ENCODE measurements at places on chromosomes 1 and 21.

GRCh38 chr1:209400351-209401220 lies 182.9 kb upstream of the CAMK1G start:
- no peak for DNase-seq

- DNase-seq: no peak
Observed at GRCh38 chr1:45908611-45909140, 105.3 kb downstream of the MAST2 start.

DNA sequence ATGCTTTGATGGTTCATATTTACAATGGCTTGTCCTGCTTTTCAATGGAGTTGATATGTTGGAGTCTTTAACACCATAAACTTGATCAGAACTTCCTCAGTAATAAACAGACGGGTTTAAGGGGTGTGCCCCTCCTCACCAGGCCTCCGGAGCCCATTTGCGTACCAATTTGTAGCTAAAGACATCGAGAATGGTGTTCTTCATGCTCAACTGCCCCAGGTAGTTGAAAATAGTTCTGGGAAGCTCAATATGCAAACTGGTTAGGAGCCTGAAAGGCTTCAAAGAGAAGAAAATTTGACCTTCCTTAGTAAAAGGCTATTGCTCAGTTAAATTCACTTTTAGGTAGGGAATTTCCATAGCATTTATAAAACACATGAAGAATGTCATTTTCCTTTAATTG lies 68.1 kb upstream of the RRP15 start:
- DNase-seq: no peak

GRCh38 chr1:29569971-29570634 lies 333.8 kb downstream of the PTPRU start:
- no peak for DNase-seq

DNA sequence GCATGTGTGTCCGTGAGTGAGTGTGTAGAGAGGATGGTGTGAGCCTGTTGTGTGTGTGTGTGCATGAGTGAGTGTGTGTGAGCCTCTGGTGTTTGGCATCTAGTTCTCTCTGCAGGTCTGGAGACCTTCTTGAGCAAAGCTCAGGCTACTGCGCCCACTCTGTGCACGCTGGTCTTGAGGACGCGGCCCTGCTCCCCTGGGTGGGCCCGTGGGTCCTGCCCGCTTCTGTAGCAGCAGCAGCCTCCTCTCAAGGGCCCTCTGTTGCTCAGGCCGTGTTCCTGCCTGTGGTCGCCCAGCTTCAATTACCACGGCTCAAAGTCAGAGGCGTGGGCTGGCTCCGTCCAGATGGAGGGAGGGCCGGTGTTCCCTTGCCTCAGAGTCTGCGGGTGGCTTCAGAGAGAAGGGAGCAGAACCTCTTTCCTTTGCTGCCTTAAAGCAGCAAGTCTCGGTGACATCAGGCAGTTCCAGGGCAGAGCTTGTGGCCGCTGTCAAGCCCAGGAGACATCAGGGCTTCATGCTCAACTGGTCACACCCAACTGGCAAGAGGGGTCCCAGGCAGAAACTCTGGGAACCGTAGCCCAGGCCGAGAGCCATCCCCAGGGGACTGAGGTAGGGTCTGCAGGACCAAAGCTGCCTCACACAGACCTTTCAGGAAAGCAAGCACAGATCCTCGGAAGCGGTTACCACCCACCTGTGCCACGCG lies 270.6 kb upstream of the VAMP3 start:
- DNase-seq: no peak

- no peak for DNase-seq
Observed at GRCh38 chr1:23566304-23566703, 7.0 kb upstream of the ID3 start.

DNA sequence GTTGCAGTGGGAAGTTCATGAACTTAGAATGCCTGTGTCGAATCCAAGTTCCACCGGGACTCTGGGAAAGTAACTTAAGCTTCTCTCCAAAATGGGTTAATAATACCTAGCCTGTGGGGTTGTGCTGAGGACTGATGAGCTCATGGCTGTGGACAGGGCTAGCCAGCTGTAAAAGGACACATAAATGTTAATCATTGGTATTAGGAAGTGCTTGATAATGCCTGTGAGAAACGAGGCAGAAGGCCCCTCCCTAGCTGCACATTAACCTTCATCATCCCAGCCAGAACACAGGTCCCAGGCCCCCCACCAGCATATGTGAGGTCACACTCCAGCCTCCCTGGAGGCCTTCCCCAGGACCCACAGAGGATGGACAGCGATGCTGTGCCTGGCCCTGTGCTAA lies 789 bp upstream of the GJB4 start:
- DNase-seq: no peak

DNA sequence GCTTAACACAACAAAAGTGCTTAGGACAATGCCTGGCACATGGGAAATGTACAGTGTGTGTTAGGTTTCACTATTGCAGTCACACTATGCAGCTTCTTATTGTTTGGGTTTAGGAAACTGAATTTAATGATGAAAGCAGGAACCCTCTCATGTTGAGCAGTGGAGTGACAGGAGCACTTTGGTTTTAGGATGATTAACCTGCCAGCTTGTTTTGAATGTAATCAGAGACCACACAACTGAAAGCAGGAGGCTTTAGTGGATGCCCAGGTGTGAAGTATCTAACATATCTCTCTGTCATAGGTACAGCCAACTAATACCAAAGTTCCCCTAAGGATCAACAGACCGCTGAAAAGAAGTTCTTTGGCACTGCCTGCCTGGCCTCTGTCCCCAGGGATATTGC lies 406.9 kb upstream of the USP24 start:
- DNase-seq: no peak

DNA sequence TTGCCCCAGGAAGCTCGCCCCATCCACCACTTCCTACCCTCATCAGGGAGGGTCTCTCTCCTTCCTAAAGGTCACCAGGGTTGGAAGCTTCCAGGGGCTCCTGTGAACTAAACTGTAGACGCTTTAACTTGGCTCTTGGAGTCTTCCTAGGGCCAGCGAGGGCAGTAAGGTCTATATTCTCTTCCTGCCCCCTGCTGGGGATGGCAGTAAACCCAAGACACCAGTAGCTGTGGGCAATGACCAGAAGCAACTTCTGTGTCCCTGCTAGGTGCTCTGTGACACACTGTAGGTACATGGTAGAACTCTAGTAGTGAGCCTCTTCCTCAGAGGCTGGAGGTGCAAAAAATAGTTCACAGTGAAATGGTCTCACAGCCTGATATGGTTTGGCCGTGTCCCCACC lies 30.0 kb downstream of the KCND3 start:
- DNase-seq: no peak
